SJSA1 (cell line): ENCODE measurements at places on chromosomes 2 and 18.

DNA sequence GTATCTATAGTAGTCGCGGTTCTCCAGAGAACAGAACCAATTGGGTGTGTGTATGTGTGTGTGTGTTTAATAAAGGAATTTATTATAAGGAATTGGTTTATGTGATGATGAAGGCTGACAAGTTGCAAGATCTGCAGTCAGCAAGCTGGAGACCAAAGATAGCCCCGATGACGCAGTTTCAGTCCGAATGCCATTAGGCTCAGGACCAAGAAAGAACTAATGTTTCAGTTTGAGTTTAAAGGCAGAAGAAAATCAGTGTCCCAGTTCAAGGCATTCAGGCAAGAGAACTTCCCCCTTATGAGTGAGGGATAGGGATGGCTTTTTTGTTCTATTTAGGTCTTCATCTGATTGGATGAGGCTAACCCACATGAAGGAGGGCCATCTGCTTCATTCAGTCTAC lies 221.6 kb downstream of the HNMT start:
- H3K27ac ChIP-seq: no peak overlapping the region
- H3K36me3 ChIP-seq: no peaks in the 10 kb centered on the region
- H3K27me3 ChIP-seq: no peaks in the 10 kb centered on the region

GRCh38 chr2:61720911-61721310 lies 132.9 kb downstream of the FAM161A start:
- no peak overlapping the region for H3K27ac ChIP-seq
- H3K27me3 ChIP-seq: no peaks in the 10 kb centered on the region; the same call in 1 of the 2 replicates
- no peak for DNase-seq
- no peaks in the 10 kb centered on the region for H3K4me1 ChIP-seq
- no peaks in the 10 kb centered on the region for H3K36me3 ChIP-seq

- H3K36me3 ChIP-seq: no peaks in the 10 kb centered on the region
- H3K4me1 ChIP-seq: no peaks in the 10 kb centered on the region
- H3K27me3 ChIP-seq: no peaks in the 10 kb centered on the region
- DNase-seq: no peak
- H3K27ac ChIP-seq: no peak overlapping the region
These were observed 321.3 kb upstream of the EPAS1 start for GRCh38 chr2:45975752-45976517.

- no peaks in the 10 kb centered on the region for H3K27me3 ChIP-seq
- H3K27ac ChIP-seq: no peak overlapping the region
- H3K4me1 ChIP-seq: no peaks in the 10 kb centered on the region
These were observed 327.7 kb upstream of the ZNF804A start for GRCh38 chr2:184270660-184271059.
